ENCODE measurements at places on chromosomes 13 and 19.

- no peak for DNase-seq
Measured at GRCh38 chr19:406971-407510, 1.9 kb downstream of the C2CD4C start.

DNA sequence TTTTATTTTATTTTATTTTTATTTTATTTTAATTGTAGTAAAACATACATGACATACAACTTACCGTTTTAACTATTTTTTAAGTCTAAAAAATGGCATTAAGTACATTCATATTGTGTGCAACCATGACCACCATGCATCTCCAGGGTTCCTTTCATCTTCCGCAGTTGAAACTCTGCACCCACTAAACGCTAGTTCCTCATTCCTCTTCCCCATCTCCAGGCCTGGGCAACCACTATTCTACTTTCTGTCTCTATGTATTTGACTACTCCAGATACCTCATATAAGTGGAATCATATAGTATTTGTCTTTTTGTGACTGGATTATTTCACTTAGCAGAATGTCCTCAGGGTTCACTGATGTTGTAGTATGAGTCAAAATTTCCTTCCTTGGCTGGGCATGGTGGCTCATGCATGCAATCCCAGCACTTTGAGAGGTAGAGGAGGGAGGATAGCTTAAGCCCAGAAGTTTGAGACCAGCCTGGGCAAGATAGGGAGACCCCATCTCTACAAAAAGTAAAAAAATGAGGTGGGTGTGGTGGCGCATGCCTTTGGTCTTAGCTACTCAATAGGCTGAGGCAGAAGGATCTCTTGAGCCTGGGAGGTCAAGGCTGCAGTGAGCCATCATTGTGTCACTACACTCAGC is 55.7 kb upstream of the ZNF507 start:
- no peak for DNase-seq

- no peak for DNase-seq
Measured at GRCh38 chr13:52878831-52879230, 30.4 kb upstream of the PCDH8 start.

DNA sequence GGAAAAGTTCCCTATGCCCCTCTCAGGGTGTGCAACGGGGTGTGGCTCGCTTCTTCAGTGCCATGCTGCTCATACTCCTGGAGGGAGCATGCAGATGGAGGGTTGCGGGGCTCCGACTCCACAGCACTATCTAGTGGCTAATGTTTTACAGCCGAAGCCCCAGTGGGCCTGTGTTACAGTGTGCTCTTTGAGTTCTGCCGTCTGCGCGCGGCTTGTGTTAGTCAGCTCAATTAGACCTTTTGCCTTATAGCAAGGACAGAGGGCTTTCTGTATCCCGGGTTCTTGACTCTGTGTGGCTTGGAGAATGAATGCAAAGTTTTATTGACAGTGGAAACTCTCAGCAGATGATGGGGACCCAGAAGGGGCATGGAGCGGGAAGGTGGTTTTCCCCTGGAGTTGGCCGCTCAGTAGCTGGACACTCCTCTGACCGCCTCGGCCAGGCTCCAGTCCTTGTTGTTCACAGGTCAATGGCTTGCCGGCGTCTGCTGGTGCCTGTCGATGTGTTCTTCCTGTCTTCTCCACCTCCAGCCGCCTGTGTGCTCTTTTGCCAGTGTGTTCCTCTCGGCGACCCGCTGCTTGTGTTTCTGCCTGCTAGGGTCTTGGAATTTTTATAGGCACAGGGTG is 383.4 kb downstream of the LMO7 start:
- no peak for DNase-seq

- DNase-seq = no peak
Measured at GRCh38 chr19:3693025-3693925, 7.0 kb downstream of the PIP5K1C start.

- no peak for DNase-seq
Measured at GRCh38 chr19:34327851-34328250, 37.1 kb upstream of the GPI start.

GRCh38 chr13:111577208-111577828 is 256.9 kb downstream of the TEX29 start:
- no peak for DNase-seq

- no peak for DNase-seq
Measured at GRCh38 chr13:78215458-78216108, 297.0 kb upstream of the EDNRB start.

- DNase-seq = no peak
Measured at GRCh38 chr19:16224293-16225045, 26.8 kb downstream of the AP1M1 start.

- no peak for DNase-seq
Measured at GRCh38 chr19:45051929-45052579, 13.2 kb downstream of the CLASRP start.

GRCh38 chr19:19145684-19146608 is 7.7 kb upstream of the TMEM161A start:
- peak; percentile 60 for DNase-seq

- no peak for DNase-seq
Measured at GRCh38 chr13:24007979-24008620, 110.8 kb upstream of the C1QTNF9B start.

DNA sequence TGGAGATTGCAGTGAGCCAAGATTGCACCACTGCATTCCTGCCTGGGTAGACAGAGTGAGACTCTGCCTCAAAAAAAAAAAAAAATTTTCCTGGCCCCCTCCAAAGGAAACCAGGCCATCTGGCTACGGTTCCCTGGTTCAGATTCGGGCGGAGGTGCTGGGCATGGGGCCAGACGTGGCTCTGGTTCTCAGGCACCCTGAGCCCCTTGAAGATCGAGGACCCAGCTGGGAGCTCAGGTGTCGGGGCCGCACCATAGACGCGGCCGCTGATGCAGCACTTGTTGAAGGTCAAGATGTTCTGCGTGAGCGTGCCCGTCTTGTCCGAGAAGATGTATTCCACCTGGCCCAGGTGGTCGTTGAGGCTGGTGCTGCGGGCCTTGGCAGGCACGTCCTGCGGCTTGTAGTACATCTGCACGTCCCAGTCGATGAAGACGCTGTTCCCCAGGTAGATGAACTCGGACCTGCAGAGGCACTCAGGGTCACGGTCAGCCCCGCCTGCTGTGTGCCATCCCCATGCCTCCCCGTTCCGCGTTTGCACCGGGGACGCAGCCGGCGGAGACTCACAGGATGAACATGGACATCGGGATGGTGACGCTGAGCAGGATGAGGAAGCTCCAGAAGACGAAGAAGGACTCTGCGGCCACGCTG is 12.3 kb downstream of the ATP8B3 start:
- no peak for DNase-seq

- no peak for DNase-seq
Measured at GRCh38 chr13:59691501-59692066, 472.1 kb downstream of the DIAPH3 start.

DNA sequence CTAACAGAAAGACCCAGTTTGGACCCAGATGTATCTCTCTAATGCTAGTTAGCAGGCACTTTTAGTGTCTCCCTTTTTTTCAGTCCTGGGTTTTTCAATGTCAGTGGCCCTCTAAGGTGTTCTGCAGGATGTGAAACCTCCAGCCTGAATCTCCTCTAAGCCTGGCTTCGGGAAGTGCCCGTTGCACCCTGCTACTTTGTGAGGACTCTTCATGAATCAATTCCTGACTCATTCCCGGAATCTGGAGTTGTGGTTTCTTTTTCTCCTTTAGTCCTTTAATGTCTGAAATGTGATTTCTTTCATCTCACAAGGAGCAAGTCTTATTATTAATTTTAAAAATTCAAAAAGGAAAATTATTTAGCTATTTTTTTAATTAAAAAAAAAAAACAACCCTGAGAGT is 116.0 kb downstream of the ZNF536 start:
- no peak for DNase-seq

GRCh38 chr19:1503925-1504773 is 8.7 kb downstream of the ADAMTSL5 start:
- no peak for DNase-seq

DNA sequence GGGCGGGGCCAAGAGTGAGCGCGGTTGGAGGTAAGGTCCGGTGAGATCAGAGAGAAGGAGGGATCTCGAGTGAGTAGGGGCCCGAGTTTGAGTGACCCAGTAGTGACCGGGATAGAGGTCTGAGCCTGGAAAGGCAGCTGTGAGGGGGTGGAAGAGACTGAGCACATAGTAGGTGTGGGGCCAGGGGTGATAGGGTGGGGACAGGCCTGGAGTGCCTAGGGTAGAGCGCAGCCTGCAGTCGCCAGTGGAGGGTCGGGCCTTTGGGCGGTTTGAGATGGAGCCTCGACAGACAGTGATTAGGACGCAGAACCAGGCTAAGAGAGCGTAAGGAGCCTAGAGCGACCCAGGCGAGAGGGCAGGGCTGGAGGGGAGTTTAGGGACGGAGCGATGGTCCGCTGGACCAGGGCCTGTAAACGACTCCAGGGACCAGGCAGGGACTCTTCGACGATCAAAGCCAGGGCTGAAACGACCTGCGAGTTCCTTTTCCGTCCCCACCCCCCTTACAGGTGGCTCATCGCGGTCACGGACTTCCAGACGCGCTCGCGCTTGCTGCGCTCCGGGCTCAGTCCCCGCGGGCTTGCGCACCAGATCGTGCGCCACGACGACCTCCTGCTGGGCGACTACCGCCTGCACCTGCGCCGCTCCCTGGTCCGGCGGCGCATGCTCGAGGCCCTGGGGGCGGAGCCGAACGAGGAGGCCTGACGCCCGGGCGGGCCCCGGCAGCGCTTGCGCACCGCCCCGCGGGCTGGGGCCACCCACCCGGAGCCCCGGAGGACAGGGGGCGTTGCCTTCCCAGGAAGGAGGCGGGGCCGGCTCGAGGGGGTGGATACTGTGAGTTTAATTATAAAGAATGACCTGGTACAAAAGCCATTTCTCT is 9.4 kb downstream of the C19orf81 start:
- peak; percentile 60 for DNase-seq

DNA sequence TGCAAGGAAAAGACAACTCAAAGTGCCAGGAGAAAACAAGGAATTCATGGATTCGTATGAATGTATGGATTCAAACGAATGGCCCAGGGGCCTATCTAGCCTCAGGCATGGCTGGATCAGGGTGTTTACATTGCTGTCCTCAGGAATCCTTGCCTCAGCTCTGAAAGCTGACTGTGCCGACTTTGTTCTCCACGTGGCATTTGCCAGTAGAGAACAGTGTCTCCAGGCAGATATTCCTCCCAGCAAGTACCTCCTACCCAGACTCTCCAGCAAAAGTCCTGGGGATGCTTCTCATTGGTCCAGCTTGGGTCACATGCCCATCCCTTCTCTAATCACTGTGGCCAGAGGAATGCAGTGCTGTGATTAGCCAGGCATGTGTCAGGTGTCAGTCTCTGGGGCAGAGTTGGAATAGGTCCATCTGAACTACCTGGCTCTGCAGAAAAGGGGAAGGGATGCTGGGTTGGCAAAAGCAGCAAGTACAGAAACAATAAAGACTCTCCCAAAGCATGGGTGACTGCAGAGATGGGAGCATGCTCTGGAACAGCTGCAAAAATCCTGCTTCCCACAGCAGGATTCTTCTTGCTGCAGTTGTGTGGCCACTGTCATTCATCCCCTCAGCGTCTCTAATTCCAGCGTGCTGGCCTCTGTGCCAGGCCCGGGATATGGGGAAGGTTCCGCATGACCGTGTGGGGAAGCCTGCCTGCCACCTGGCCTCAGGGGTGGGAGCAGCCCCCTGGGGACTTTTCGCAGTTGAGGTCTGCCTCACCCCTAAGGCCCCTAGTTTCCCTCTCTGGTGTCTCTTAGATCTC is 30.0 kb downstream of the CCNE1 start:
- no peak for DNase-seq

- DNase-seq = no peak
Measured at GRCh38 chr13:105452895-105453294, 1082.6 kb downstream of the EFNB2 start.

DNA sequence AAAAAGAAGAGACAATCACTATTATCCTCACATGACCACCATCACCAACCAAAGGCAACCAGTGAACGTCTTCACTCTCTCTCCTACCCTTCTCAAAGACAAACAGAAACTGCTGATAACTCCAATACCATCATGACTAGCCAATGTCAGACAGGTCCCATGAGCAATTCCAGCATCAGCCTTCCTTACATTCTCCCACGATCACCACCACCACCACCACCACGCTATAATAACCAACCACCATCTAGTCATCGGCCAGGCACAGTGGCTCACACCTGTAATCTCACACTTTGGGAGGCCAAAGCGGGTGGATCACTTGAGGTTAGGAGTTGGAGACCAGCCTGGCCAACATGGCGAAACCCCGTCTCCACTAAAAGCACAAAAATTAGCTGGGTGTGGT is 3.9 kb downstream of the MYO1F start:
- no peak for DNase-seq

DNA sequence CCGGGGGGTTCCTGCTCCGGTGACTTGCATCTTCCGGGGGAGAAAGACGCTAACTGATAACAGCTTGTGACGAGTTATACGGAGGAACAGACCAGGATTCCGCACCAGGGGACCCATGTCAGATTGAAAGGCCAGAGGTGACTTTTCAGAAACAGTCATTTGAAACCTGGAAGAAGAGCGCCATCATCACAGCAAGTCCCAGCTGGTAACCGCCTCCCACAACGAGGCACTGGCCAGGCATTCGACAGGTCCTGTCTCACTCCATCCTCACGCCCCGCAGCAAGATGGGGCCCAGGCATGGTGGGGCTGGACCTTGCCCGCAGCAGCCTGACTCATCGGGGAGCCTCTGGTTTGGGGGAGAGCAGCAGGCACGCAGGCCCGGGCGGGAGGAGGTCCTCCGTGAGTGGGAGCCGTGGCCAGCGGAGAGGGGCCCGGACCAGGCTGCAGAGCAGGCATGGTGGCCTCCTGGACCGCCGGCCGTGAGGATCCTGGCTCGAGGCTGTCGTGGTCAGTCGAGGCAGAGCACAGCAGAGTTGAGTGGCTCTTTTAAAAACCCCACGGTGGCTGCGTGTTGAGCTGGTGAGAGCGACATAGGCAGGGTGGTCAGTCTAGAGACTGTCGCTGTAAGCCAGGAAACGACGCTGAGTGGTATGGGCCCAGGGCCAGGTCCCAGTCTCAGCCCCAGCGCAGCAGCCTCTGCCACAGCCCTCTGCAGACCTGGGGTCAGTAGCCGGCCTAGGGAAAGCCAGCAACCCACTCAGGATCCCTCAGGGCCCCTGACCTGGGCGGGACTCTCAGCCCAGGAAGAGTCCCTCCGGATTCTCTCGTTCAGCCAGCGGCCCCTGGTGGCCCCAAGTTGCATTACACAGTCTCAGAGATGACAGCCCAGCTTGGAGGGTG is 94.9 kb upstream of the MCF2L start:
- DNase-seq = peak; percentile 18

DNA sequence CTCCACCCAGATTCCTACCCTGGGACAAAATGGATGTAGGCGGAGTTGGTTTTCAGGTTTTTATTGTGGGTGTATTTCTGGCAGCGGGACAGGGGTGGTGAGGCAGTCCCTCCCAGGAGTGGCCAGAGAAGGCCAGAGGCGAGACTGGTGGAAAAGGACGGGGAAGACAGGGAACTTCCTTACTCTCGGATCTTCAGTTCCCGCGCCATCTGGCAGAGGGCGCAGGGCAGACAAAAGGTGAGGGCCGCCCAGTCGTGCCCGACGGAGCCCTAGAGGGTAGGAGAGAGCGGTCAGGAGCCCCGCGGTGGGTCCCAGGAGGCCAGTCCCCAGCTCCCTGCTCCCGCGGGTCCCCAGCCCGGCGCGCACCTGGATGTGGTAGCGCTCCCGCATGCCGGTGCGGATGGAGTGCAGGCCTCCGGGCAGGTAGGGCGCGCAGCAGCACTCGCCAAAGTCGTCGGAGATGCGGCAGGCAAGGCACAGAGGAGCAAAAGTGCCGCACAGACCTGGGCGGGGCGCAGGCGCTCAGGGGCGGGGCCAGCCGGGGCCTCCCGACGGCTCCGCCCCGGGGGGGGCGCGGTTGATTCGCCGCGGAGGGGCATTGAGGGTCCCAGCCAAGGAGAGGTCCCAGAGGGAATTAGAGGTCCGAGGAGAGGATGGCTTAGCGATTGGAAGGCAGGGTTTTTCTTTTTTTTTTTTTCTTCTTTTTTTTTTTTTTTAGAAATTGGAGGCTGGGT is 3.0 kb downstream of the CNFN start:
- DNase-seq = peak; percentile 59

GRCh38 chr13:112057439-112057735 is 9.6 kb upstream of the SOX1 start:
- DNase-seq = no peak

Measured in NCI-H2081 (cell line).